ENCODE measurements at places on chromosomes 16 and 17.

GRCh38 chr17:74592087-74592990, at the start of gene CD300LD:
Gene CD300LD (minus strand): TSS chr17:74592283. CDS start chr17:74592202, 81 bp downstream.
- DNase-seq: no peak

GRCh38 chr17:63024716-63025115, 58.7 kb downstream of the TANC2 start:
- DNase-seq: no peak

GRCh38 chr17:33080091-33080490, 88.4 kb downstream of the SPACA3 start:
- DNase-seq: no peak

DNA sequence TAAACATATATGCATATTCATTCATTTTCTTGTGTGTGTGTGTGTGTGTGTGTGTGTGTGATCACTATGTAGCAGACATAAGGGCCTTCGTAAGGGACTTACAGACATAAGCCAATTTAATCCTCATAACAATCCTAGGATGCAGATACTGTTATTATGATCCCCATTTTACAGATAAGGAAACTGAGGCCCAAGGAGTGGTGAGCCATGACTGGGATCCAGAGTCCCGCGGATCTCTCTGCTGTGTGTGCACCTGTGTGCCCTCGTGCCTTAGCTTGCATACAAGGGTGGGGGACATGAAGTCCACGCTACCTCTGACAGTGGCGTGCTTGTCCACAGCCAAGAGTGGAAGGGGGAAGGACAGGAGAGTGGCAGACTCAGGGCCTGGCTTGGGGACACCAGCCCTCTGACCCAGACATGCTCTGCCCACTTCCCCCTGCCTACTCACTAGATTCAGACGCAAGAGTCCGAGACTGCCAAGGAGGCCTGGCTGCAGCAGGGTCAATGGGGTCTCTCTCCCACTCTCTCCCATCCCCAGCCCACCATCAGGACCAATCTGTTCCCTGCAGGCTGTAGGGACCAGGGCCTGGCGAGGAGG, 9.8 kb upstream of the SMTNL2 start:
- DNase-seq: no peak

GRCh38 chr17:30981531-30982519, 11.0 kb downstream of the RNF135 start:
- no peak for DNase-seq

DNA sequence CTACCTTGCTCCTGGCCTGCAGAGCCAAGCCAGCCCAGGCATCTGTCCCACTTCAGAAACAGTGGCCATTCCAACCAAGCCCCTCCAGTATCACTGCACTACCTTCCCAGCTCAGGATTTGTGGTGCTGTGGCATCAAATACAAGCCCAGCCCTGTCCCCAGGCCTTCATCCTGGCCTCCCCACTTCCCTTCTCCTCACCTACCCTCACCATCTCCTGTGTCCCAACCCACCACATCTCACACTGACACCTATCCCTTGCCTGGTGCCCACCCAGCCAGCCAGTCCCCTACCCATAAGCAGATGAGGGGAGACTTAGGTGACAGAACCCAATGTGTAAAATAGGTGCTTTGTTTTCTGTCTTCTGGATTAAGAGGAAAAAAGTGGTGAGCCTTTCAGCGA, 66.0 kb upstream of the CDH5 start:
- DNase-seq: no peak

- no peak for DNase-seq
These were observed 90.5 kb upstream of the ZNF469 start for GRCh38 chr16:88292007-88292970.

Measured in neural crest cell (in vitro differentiated cells).